Amniotic epithelial cell (primary cell): ENCODE measurements at places on chromosomes 13 and 19.

- no peak for DNase-seq
These were observed 216.4 kb downstream of the SLITRK5 start for GRCh38 chr13:87887459-87888123.

- DNase-seq: peak; percentile 71
These were observed 227.2 kb downstream of the FOXO1 start for GRCh38 chr13:40438999-40439797.

- DNase-seq: no peak
These were observed 32.7 kb downstream of the VSTM1 start for GRCh38 chr19:54030895-54031586.

GRCh38 chr13:107276936-107277335, 709.0 kb upstream of the ARGLU1 start:
- DNase-seq: peak; percentile 6

GRCh38 chr13:57675526-57675925, 44.0 kb downstream of the PCDH17 start:
- DNase-seq: no peak

DNA sequence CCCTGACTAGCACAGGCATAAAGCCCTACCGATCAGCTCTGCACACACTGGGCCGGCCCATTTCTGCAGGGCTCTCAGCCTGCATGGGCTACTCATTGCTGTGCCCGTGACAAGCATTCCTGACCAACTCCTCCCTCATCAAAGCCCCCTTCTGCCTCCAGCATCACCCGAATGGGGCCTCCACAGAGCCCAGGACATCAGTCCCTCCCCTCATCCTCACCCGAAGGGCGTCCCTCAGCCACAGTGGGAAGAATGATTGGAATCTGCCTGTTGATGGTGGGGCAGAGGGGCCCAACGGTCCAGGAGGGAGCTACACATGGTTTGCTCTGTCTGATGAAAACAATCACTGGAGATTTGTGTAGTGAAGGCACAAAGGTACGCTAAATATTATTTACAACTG, 43.8 kb downstream of the SERP2 start:
- DNase-seq: no peak

GRCh38 chr19:1070576-1070930, 3.6 kb downstream of the ARHGAP45 start:
- DNase-seq: no peak

DNA sequence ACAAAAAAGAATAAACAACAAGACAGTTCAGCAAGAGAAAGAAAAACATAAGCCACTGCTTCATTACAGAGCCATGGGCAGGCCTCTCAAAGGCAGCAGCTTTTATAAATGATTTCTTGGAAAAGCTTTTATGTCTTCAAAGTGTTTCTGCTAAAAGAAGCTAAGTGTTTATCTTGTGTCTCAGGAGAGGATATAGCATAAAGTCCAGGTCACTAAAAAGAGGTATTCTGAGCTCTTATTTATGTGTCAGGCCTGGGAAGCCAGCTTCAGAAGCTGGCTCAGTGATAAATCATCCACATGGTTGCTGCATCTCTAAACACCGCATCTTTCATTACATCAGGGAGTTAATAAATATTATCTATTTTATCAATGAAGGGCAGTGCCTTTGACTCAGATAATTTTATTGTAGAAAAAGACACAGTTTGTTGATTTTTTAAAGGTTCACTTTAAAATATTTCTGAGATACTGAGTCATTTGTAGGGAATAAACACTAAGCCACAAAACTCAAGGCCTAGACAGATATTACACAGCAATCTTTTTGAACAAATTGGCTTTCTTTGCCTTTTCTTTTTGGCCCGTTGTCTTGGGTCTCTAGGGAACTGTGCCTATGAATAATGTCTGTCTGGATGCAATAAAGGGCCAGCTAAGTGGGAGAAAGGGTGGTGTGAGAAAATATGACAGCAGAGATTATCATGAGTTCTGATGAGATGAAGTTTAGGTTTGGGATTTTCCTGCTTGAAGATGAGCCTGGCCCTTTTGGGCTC, 1086.6 kb downstream of the UQCRFS1 start:
- DNase-seq: no peak

DNA sequence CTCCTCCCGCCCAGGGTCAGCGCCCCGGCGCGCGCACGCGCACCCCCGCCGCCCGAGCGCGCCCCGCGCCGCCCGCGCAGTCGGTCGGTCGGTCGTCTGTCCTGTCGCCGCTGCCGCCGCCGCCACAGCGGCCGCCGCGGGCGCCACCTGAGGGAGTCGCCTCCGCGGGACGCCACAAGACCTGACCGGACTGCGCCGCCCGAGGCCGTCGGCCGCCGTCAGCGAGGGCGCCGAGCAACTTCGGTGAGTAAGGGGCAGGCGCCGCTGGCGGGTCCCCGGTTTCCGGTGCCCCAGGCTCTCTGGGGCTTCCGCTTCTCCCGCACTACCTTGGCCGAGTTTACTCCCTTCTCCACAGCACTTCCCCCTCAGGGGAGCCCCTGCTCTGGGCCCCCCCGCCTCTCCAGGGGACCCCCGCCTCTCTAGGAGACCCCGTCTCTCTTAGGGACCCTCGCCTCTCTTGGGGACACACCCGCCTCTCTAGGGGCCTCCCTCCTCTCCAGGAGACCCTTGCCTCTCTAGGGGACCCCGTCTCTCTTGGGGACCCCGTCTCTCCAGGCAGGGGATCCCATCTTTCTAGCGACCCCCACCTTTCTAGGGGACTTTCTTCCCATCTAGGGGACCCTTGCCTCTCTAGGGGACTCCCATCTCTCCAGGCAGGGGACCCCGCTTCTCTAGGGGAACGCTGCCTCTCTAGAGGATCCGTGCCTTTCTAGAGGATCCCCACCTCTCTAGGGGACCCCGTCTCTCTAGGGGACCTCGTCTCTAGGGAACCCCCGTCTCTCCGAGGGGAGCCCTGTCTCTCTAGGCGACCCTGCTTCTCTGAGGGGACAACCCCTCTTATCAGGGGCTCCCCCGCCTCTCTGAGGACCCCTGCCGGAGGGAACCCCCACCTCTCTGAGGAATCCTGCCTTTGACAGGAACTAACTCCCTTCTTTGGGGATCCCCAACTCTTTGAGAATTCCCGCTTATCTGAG, 19.3 kb upstream of the GATAD2A start:
- no peak for DNase-seq

DNA sequence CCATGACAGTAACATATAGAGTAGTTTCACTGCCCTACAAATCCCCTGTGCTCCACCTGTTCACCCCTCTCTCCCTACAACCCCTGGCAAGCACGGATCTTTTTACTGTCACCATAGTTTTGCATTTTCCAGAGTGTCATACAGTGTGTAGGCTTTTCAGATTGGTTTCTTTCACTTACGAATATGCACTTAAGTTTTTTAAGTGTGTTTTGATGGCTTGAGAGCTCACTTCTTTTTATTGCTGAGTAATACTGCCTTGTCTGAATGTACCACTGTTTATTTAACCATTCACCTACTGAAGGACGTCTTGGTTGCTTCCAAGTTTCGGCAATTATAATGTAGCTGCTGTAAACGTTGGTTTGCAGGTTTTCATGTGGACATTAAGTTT, 175.1 kb downstream of the ITGBL1 start:
- DNase-seq: no peak

DNA sequence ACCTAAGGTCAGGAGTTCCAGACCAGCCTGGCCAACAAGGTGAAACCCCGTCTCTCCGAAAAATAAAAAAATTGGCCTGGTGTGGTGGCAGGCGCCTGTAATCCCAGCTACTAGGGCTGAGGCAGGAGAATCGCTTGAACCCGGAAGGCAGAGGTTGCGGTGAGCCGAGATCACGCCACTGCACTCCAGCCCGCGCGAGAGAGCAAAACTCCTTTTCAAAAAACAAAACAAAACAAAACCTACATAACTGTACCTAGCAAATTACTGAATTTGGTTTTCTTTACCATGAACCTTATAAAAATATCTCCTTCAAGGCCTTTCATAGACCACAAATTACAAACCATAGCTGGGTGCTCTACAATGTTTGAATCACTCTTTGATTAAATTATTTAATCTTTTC, 760 bp downstream of the ZNF91 start:
- DNase-seq: peak; percentile 45

DNA sequence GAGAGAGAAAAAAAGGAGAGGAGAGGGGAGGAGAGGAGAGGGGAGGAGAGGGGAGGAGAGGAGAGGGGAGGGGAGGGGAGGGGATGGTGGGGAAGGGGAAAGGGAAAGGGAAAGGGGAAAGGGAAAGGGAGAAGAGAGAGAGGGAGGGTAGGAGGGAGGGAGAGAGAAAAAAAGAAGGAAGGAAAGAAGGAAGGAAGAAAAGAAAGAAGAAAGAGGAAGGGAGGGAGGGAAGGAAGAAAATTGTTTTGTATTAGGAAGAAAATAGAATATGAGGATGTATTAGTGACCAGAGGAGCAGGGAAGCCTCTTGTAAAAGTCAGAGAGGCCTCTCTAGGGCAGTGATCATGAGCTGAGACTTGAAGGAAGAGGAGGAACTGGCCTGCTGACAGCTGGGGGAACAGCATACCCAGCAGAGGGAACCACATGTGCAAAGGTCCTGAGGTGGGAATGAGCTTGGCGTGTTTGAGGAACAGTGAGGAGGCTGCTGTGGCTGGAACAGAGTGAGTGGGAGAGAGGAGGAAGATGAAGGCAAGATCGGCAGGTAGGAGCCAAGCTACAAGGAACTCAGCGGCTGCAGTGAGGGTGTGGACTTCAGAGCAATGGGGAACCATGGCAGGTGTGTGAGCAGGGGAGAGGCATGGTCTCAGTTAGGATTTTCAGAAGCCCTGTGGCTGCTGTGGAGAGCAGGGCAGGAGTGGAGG, 9.6 kb upstream of the KCNN1 start:
- no peak for DNase-seq

DNA sequence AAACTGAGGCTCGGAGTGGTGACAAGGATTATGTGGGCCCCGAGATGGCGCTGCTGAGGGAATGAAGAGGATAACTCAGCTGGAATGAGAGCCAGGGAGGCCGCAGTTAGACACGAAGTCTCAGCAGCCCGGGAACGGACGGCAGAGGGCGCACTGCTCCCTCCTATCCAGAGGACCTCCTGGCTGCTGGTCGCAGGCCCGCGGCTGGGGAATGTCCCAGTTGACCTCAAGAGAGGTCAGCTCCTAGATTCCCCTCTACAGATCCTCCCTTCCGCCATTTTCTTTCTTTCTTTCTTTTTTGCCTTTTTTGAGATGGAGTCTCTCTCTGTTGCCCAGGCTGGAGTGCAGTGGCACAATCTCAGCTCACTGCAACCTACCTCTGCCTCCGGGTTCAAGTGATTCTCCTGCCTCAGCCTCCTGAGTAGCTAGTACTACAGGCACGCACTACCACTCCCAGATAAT, 24.1 kb upstream of the ASPDH start:
- DNase-seq: peak; percentile 52

DNA sequence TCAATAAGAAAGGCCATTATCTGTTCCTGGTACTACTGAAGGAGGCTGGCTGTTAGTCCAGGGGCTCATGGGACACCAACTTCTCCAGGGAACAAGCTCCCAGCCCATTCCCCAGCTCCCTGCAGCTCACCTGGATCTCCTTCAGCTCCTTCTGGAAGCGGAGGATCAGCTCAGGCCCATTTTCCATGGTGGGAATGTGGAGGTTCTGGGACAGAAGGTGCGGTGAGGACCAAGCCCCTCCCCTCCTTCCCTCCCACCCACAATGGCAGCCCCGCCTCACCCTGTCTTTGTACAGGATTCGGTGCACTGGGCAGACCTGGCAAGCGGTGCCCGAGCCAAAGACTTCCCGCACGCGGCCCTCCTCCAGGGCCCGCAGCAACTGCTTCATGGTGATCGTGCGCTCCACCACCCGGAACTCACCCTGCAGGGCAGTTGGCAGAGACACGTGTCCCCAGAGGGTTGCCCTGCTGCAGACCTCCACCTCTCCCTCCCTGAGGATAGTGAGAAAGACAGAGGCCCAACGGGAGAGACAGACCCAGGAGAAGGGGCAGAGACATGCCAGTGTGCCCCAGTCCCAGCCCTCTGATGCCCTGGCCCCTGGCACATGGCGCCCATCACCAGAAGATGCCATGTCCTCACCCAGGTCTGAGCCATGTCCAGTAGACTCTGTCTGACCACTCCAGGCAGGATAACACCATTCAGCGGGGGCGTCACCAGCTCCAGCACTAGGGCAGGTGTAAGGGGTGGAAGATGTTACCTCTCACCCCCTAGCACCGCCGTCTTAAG, 14.3 kb downstream of the BCAT2 start:
- no peak for DNase-seq

DNA sequence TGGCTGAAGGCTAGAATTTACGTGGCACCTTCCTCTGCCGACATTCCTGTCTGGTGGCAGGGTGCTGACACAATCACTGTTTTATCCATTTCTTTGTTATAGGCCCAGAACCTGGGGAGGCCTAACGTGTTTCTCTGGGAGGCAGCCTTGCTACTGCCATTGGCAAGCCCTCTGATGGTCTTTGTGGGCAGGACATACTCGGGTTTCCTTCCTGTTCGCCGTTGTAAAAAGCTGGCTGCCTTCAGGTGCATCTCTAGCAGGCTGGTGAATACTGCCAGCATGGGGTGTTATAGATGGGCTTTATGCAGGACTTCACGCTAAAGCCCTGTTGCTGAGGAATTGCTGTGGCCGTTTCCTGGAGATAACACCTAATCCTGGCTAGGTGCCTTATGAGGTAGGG, 28.1 kb downstream of the B3GLCT start:
- DNase-seq: no peak

- peak; percentile 89 for DNase-seq
These were observed 184.0 kb upstream of the UBL3 start for GRCh38 chr13:30034458-30034795.

DNA sequence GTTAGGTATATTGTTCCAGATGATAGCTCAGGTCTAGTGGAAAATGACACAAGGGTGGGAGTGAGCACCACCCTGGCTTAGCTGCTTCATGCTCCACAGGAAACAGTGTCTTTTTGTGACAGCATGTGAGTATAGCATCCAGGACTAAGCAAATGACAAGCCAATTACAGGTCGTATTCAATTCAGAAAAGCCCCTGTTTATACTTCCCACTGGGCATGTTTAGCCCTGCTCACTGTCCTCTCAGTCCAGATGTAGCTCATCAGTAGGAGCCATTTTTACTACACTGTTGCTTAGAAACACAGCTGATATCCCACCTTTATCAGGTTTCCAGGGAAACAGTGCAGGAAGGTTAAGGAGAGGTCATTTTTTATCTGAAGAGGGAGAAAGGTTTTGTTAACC, 8.0 kb downstream of the ABHD13 start:
- no peak for DNase-seq

DNA sequence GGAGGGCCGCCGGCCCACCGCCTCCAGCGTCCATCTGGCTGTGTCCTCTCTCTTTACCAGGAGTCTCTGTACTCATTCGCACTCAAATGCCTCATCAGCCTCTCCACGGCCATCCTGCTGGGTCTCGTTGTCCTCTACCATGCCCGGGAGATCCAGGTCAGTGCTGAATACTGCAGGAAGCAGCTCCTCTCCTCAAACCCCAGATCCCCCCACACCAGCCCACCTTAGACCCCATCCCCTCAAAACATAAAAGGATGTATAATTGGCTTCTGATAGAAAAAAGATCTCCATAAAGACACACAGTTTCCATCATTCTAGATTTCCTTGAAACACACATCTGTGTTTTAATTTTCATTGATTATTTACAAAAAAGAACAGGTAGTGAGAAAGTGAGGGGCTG, 8.1 kb downstream of the KCNN1 start:
- no peak for DNase-seq

GRCh38 chr13:50711996-50712395, 131.5 kb downstream of the DLEU7 start:
- DNase-seq: no peak
